ENCODE measurements at places on chromosomes 7 and 10. TPM values are rescaled to one million over a fixed set of nuclear protein-coding genes. Genes with fewer than 3 reads are reported as not detected.

DNA sequence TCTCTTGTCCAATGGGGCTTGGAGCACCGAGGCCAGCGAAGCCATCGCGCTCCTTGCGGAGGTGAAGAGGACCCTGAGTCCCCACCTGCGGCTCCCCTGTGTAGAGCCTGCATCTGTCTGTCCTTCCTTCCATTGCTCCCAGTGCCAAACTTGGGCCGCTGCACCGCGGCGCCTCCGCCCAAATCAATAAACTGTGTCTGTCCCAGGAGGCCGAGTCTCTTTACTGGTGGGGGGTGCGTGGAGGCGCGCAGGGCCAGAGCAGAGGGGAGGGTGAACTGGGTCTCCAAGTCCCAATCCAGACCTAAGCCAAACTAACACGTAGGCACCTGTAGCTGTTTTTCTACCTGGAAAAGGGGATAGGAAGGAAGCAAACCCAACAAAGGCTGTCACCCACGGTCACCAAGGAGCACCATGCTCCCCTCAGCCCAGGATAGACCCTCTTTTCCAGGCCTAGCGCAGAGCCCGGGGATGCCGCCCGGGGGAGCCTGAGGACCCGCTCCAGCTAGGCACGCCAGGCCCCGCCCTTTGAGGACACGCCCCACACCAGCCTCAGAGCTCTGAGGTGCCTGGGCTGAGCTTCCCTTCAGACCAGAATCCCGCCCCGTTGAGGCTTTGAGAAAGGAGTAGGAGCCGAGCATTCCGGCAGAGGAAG, 1.2 kb upstream of the CHAT start:
- DNase-seq = no peak

GRCh38 chr10:19412531-19412930, 363.9 kb downstream of the MALRD1 start:
- no peak for DNase-seq

DNA sequence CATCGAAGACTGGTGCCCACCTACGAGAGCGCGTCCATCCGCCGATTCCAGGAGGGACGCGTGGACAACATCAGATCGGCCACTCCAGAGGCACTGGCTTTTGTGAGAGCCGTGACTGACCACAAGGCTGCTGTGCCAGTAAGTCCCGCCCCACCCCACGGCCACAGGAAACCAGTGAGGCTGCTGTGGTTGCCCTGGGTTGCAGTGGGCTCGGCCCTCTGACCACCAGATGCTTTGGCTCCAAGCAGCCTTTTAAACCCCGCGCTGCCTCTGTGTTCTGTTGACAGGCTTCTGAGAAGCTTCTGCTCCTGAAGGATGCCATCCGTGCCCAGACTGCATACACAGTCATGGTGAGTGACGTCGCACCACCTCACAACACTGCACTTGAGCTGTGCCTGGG, 24.4 kb upstream of the C10orf53 start:
- DNase-seq = no peak

DNA sequence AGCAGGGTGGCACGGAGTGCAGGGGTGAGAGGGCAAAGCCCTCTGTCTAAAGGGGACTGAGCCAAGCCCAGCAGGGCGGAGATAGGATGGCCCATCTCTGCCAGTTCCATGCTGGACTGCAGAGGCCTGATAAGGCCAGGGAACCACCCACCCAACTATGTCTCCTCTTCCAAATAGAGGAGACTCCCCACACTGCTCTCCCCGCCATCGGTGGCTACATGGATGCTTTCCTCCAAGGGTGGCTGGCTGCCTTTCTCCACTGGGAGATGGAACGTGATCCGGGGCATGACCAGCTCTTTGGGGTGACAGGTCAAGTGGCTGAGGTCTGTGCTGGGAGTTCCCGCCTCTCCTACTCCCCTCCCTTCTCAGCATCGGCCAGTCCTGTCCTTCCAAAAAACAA, 58.1 kb upstream of the MXI1 start:
- DNase-seq = no peak

ASB15 gene
- not detected for total RNA-seq

PHKG1 gene
- total RNA-seq = 6.0 TPM

BAMBI gene
- 24.8 TPM for total RNA-seq
